ENCODE measurements at places on chromosomes 12 and 14.
A peak's percentile ranks its signal among the peaks of the same experiment; 100 is the strongest.

- DNase-seq, result no peak
These were observed 3.4 kb downstream of the RTL1 start for GRCh38 chr14:100899884-100900771.

DNA sequence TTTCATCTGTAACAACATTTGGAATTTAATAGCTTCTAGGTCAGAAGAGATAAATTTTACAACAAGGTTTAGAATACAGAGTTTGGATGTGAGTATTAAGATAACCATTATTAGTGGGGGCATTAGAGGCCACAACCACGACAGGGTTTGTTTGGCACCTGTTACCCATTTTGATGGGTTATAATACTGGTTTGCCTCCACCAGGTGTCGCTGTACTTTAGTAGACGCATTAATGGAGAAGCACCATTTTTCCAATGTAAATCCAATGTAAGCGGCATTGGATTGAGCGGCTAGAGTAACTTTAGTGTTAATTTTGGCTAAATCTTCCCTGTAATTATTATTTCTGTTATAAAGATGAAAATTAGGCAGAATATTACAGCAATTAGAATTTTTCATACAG is 136.2 kb downstream of the SLCO1B3 start:
- peak; percentile 47 for DNase-seq

GRCh38 chr12:95829395-95829794 is 29.4 kb upstream of the SNRPF start:
- DNase-seq, result no peak

DNA sequence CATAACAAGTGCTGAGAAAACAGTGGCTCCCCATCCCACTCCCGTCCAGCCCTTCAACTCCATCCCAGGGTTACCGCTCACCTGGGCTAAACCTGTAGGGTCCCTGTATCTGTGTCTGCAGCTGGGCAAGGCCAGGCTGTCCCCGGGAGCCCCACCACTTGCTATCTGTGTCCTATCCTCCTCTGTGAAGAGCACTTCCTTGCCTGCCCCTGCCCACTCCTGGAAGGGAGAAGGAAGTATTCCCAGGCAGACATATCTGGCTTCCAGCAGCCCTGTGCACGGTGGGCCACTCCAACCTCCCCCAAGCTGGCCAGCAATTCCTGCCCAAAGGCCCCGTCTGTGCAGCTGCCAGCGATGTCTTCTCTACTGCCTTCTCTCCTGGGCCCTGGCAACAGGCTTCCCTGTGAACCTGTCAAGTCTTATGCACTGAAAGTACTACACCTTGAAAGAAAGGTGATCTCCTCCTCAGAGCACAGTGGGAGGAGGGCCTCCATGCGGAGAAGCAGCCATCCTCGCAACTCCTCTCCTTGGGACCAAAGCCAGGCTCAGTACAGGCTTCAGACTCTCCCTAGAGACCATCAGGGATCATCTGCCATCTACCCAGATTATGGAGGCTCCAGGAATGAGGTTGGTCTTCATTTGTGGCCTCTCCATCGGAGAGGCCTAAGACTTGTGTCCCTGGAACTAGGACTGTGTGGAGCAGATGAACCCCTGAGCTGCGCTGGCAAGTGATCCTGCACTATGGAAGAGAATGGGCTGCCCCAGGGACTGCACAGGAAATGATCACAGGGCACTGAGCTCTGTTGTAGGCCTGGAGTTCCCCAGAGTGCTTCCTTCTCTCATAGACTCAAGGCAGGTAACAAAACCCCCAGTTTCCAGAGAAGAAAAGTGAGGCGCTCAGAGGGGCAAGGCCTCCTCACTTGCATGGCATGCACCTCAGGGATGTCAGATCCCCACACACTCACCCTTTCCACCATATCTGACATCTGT is 663.6 kb downstream of the BCL11B start:
- DNase-seq, result no peak

DNA sequence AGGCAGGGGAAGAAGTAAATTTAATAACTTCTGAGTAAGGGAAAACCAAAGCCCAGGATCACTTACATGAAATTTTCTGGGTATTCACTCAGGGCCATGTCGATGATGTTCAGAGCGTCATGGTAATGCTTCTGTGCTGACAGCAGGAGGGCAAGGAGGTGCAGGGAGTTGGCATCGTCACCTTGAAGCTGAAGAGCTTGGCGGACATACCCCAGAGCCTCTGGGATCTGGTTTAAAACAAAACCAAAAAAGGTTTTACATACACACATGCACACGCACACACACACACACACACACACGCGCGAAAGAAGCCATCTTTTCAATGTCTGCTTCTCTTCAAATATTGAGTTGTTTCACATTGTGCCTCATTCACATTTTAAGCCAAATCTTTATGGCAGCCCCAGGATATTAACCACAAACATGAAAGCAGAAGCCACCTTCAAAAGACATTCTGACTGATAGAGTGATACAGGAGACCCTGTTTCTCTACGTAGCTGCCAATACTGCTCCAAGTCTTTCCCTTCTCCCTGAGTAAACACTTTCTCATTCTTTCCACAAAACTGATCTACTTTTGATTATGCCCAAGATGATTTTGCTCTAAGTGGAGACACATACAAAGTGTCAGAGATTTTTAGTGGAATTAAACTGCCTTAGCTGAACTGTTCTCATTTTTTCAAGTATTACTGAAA is 172.1 kb downstream of the TTC7B start:
- no peak for DNase-seq

DNA sequence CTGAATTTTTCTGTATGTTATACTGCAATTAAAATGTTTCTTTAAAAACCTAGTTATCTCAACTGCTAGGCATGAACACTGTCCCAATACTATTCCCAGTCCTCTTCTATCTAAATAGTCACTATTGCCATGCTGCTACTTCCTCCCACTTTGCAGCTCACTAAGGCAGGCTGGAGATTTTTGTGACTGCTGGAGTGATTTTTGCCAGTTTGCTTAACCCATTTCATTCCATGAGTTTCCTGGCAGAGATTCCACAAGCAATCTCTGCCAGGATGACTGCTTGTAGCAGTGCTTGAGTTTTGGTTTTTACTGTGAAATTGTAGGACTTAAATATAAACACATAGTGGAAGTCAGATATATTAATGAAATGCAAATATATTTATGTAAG is 80.8 kb downstream of the BHLHE41 start:
- no peak for DNase-seq

GRCh38 chr14:29712601-29713000 is 215.0 kb downstream of the PRKD1 start:
- peak; percentile 86 for DNase-seq

DNA sequence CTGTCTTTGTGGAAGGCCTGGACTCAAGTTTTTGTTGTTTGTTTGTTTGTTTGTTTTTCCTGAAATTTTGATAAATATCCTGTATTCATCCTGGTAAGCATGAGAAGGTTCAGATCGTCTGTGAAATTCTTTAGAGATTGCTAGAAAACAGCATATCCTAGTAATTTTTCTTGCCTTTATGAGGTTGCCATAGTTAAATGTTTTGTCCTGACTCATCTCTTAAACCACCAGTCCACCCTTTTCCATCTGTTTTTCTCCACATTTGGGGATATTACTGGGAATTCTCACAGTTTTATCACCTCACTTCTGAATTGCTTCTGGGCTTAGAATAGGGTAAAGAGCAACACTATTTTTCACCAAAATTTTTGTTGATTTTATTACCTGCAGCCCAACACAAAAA is 248.3 kb downstream of the FBXL14 start:
- no peak for DNase-seq

DNA sequence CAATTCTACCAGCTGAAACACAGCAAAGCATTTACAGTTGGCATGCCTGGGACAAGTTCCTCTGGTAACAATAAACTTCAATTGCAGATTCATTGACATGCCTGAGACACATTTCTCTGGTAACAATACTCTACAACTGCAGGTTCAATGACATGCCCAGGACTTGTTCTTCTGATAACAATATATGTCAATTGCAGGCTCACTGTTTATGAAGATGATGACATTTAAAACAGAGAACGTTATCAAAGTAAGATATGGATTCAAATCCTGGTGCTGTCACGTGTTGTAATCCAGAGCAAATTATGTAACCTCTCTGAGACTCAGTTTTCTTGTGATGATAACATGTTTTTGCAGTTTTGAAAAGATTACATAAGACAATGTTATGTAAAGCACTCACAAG is 20.5 kb downstream of the KITLG start:
- DNase-seq, result no peak

Measured in NCI-H1694 (cell line).